ENCODE measurements at places on chromosomes 11 and 22.

- peak; percentile 19 for DNase-seq
Measured at GRCh38 chr11:69911310-69912160, 92.3 kb upstream of the FGF3 start.

- no peak for DNase-seq
Measured at GRCh38 chr22:27086080-27087044, 429.0 kb downstream of the MIAT start.

- no peak for DNase-seq
Measured at GRCh38 chr11:33515347-33515746, 185.3 kb downstream of the C11orf91 start.

- no peak for DNase-seq
Measured at GRCh38 chr11:85751724-85752123, 59.2 kb downstream of the SYTL2 start.

DNA sequence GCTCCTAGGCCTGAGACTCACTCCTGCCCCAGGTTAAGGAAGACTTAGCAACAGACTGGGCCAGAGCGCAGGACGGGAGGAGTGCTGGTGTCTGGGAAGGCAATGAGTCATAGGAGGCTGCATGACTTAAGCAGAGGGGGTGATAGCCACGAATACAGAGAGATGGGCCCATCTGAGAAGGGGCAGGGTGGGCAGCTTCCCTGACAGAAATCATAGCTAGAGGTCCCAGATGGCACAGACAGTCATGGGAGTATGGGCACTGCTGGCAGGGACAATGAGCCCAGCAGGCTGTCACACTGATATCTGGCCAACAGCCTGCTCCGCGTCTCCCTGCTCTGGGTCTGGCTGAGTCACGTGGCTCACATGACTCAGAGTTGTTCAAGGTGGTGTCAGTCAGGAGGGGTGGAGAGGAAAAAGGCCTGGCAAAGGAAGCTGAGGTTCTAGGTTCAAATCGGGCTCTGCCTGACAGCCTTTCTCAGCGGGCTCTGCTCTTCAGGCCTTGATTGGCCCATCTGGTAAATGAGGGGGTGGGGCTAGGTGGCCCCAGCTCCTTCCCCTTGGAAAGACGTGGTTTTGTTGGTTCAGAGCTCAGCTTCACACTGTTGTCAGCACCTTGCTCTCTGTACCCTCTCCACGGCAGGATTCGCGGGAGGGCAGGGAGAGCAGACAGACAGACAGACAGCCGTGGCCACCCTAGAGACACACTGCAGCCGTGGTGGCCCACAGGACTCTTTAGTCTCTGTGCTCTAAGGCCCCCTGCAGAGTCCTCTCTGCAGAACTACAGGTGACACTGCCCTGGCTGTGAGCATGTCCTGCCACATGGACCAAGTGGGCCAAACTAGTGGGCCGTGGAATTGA is 47.8 kb downstream of the DBX1 start:
- DNase-seq, result no peak
